Neural cell (in vitro differentiated cells): ENCODE measurements at places on chromosomes 4 and X. TPM values are rescaled to one million over a fixed set of nuclear protein-coding genes. Genes with fewer than 3 reads are reported as not detected.

Gene CCNA2
- 7.5 and 8.6 TPM in 2 replicates for polyA plus RNA-seq

Gene RASSF6
- polyA plus RNA-seq: not detected in 2 replicates

Gene MAOB
- not detected in 2 replicates for polyA plus RNA-seq

Gene DMD
- polyA plus RNA-seq: 20.7 and 21.6 TPM in 2 replicates

Gene PAGE2
- polyA plus RNA-seq: not detected in 2 replicates

Gene GRPEL1
- 24.9 and 28.5 TPM in 2 replicates for polyA plus RNA-seq

Gene LYAR
- 10.0 and 14.7 TPM in 2 replicates for polyA plus RNA-seq

Gene SLC16A2
- 14.5 and 17.4 TPM in 2 replicates for polyA plus RNA-seq

Gene RS1
- polyA plus RNA-seq: not detected in 2 replicates

Gene SSX4
- not detected in 2 replicates for polyA plus RNA-seq

Gene EMCN
- 0.77 and 4.0 TPM in 2 replicates for polyA plus RNA-seq

Gene EPGN
- not detected in 2 replicates for polyA plus RNA-seq

Gene CTAG1B
- not detected in 2 replicates for polyA plus RNA-seq

Gene HPGD
- polyA plus RNA-seq: 18.7 and 23.7 TPM in 2 replicates

Gene SUPT20HL1
- polyA plus RNA-seq: not detected in 2 replicates

Gene GPR82
- polyA plus RNA-seq: not detected in 2 replicates

Gene NAA11
- not detected in 2 replicates for polyA plus RNA-seq

Gene PIR
- 0.81 and 1.2 TPM in 2 replicates for polyA plus RNA-seq

Gene KLF8
- 1.8 and 4.1 TPM in 2 replicates for polyA plus RNA-seq

Gene SYTL5
- polyA plus RNA-seq: 0.80 and 1.0 TPM in 2 replicates

Gene TMEM255A
- 7.5 and 7.6 TPM in 2 replicates for polyA plus RNA-seq

Gene APEX2
- 3.0 and 3.1 TPM in 2 replicates for polyA plus RNA-seq

Gene HS6ST2
- polyA plus RNA-seq: 34.0 and 43.0 TPM in 2 replicates

Gene DSPP
- polyA plus RNA-seq: not detected in 2 replicates

Gene CRLF2
- not detected in 2 replicates for polyA plus RNA-seq

Gene CCDC120
- 2.8 and 3.1 TPM in 2 replicates for polyA plus RNA-seq

Gene PRR32
- polyA plus RNA-seq: not detected in 2 replicates

Gene MAGEB3
- not detected in 2 replicates for polyA plus RNA-seq
